ENCODE measurements at places on chromosomes 11 and 22.

DNA sequence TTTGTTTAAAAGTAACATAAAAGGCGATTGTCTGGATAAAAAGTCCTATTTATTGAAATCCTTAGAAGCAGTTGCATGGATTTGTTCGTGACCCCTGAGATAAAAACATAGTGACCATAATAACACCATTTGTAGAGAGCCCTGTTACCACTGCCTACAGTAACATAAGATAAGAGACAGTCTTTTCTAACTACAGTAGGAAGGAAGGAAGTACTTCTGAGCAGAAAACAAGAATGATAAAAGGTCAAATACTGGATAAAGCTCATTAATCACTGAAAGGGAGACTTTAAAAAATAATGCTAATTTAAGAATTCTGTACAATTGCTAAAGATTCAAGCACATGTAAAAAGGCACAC is 47.1 kb upstream of the SOX6 start:
- DNase-seq = no peak

DNA sequence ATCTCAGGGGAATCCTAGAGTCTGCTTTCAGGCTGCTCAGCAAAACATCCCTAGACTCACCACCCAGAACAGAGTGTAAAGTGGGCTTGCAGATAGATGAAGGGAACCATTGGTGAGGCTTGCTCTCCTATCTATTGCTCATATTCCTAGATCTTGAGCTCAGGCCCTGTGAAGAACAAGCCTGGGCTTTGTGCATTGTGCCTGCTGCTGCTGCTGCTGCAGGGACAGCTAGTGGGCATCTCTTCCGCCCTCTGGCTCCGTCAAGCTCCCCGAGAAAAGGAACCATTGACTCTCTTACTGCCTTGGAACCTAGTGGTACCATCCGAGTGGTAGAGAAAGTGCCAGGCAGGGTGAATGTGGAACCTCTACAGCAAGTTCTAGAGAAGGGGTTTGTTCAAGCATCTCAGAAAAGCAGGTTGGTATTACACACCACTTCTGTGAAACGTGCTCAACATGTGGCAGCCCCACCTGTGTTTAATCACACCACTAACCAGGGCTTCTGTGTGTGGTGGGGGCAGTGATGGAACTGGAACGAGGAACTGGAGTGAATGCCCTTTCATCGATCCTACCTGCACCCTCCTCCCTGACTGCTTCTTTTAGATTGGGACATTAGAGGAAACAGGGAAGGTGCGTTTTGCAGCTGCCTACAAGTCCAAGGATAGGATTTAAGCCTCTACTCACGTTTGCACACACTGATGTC is 4.4 kb downstream of the BACE1-AS start:
- no peak for DNase-seq

DNA sequence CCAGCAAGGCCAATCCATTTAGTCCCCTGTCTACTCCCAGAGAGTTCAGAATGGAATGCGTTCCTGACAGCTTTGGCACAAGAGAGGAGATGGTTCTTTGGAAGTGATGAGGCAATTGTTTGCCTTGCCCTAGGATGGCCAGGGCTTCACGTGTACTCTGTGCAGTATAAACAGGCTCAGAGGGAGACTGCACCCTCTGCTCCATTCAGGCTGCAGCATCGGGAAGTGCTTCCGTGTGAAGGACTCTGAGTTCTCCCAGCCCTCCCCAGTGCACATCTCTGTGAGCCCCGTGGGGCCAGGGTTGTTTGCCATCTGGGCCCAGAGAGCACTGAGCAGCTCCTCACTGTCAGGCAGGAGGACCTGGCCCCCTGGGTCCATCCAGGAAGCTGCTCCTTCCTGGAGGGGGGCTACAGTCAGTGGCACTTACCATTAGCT is 215.3 kb upstream of the TBCEL start:
- DNase-seq = no peak

- DNase-seq = no peak
Measured at GRCh38 chr11:965206-965775, 39.6 kb downstream of the AP2A2 start.

- no peak for DNase-seq
Measured at GRCh38 chr22:20786048-20786447, 12.1 kb downstream of the SERPIND1 start.

GRCh38 chr11:81278991-81279390 is 1454.7 kb downstream of the FAM181B start:
- no peak for DNase-seq

- no peak for DNase-seq
Measured at GRCh38 chr11:30488304-30488998, 97.7 kb downstream of the MPPED2 start.

DNA sequence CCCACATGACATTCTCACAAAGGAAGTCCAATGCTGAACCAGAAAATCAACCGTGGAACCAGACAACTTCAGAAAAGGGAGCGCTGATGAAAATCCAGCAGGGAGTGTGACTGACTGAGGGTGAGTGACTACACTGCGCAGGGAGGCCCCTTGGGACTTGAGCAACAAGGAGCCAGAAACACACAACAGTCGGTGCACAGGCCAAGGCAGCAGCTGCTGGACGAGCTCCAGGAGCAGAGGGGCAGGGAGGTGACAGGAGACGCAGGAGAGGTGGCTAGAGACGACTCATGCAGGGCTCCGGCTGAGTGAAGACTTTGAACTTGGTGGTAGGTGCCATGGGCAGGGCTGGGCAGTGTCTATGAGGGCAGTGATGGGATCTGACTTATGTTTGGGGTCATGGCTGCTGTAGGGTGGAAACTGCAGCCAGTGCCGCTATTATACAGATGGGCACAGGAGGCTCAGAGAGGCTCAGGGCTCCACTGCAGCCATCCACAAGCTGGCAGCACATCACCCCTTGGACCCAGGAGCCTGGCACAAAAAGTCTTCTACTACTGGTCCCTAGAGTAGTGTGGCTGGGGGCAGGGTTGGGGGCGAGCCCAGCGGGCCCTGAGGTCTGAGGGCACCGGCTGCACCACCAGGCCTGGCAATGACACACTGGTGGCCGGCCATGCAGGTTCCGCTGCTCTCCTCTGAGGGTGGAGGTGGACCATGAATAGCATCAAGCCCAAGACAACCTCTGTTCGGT is 10.3 kb upstream of the FADD start:
- no peak for DNase-seq

GRCh38 chr11:16788141-16789062 is 50.0 kb downstream of the C11orf58 start:
- DNase-seq = no peak
